ENCODE measurements at places on chromosomes 7 and 10.

GRCh38 chr10:93072713-93073538, 767 bp upstream of the CYP26A1 start:
- DNase-seq = no peak

DNA sequence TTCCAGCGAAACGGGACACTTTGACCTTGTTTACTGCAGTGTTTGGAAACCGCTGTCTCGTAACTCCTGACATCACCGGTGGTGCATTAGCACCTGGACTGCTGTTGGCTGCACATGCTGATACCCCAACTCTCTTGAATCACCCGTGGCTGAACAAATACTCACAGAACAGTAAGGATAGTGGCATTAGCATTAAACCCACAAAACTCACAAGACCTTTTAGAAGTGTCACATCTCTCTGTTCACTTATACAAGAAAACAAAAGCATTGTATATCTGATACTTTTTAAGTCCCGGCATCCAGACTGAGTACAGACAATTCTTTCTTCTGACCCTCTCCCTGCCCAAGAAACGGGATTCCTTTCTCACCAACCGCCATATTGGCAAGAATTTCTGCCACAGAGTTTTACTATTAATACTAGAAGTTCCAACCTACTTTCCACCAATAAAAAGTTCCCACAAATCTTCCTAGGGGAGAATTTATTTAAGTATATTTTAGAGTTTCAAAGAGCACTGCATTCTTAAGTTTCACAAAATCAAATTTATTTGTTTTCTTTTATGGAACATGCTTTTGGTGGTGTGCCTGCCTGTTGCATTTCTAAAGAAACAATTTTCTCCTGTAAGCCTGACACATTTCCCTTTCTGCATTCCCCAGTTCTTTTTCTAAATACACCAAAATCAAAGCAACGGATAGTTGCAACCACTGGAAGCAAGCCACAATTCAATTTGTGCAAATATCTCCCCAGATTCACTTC, 208.4 kb upstream of the KLF14 start:
- no peak for DNase-seq

DNA sequence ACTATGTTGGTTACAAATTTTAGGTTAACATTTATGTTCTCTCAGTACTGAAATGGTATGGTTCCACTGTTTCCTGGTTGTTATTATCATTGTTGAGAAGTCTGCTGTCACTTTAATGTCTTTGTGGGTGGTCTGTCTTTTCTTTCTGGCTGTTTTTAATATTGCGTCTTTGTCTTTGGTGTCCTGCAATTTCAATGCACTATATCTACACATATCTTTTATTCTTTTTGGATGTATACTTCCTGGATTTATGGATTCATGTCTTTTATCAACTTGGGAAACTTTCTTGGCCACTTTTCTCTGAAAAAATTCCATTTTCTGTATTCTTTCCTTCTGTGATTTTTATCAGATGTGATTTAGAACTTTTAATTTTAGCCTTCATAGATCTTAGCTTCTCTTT, 250.2 kb downstream of the BUB3 start:
- no peak for DNase-seq

DNA sequence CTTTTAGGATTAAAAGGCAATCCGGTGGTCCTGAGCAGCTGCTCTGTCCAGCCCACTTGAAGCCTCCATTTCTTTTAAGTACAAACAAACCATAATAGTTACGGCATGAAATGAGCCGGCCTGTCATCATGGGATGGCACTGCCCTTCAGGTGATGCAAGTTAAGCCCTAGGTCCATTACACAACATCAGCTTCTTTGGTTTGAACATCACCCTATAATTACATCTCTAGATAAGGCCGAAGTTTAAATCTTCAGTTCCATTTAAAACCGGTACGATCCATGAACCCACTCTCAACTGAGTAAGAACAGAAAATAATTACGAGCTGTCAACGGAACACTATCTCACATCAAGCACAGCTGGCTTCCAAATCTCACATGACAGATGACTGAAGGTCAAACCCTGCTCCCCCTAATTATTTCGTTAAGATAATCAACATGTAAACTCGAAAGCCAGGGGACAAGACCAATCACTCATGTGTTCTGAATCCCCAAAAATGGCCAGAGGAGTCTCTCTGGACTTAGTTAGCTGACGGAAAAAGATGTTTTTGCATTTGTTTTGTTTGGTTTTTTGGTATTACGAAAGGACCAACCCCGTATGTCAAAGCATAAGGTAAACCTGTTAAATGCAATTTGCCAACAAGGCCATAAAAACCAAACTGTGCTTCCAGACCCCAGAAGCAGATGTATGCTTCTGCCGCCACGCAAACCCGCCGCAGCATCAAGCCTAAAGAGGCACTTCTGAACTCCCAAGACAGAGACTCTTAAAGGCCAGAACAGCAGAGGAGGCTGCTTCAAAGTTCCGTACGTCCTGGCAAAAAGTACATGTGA, 10.8 kb downstream of the GNA12 start:
- no peak for DNase-seq

GRCh38 chr7:13778967-13779366, 210.5 kb downstream of the ETV1 start:
- DNase-seq = no peak

DNA sequence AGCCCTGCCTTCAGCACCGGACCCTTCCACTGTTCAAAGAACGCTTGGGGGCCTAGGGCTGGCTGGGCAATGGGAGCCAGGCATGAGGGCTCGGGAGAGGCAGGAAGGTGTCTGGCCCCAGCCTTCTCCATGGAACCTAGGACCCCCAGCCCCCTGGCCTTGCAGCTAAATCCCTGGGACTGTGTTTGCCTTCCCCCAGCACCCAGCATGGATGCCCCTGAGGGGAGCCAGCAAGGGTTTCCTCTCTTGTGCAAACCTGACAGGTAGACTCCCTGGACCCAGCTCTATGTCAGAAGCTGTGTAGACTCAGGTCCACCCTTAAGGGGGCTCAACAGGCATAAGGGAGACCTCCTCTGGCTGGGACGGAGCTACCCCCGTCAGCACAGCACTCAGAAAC, 288.0 kb downstream of the GRID1 start:
- DNase-seq = no peak

- DNase-seq = no peak
Measured at GRCh38 chr10:105674448-105674847, 1033.4 kb downstream of the SORCS3 start.

- no peak for DNase-seq
Measured at GRCh38 chr7:20661884-20662283, 46.4 kb downstream of the ABCB5 start.

GRCh38 chr10:22690614-22691431, 23.6 kb downstream of the PIP4K2A start:
- DNase-seq = no peak

GRCh38 chr10:133528296-133528844, 1.2 kb downstream of the CYP2E1 start:
- no peak for DNase-seq

GRCh38 chr7:74164985-74165456, 9.1 kb upstream of the EIF4H start:
- DNase-seq = no peak

GRCh38 chr10:5873515-5873995, 16.1 kb downstream of the ANKRD16 start:
- peak; percentile 58 for DNase-seq

- no peak for DNase-seq
Measured at GRCh38 chr10:42630537-42631134, 7.7 kb downstream of the ZNF33B start.

DNA sequence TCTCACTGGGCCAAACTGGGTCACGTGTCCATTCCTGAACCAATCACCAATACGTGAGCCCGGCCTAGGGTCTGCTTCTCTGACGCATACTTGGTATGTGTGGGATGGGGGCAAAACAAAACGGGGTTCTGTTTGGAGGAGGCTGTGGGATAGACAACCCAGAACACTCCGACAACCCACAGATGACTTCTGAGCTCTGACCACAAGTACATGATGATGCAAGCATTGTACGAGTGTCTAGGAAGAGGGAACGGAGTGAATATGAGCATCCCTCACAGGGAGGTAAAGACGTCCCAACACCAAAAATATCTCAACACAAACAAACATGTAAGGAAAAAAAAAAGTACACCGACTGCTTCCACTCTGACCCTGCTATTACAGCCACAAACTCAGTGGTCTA, 5.6 kb downstream of the DAGLB start:
- DNase-seq = no peak

DNA sequence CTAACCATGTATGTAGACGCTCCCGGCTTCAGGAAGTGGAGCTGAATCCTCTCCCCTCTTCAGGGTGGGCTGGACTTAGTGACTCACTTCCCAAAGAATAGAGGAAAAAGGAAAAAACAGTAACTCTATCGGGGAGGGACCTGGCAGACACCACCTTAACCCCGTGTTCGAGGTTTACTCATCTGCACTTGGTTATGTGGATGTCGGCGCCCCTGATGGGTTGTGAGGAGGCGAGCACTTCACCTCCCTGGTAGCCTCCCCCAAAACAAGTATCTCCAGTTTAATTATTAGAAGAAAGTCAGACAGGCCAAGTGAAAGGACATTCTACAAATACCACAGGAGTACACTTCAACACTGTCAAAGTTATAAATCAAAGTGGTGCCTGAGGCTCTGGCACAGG, 559.7 kb downstream of the TCERG1L start:
- DNase-seq = no peak

- no peak for DNase-seq
Measured at GRCh38 chr10:10828623-10829022, 189.0 kb upstream of the CELF2 start.

- no peak for DNase-seq
Measured at GRCh38 chr10:3805791-3806461, 20.9 kb upstream of the KLF6 start.

GRCh38 chr7:27141923-27142579, 1.4 kb downstream of the HOXA5 start:
- no peak for DNase-seq

- DNase-seq = no peak
Measured at GRCh38 chr7:347644-348479, 57.9 kb downstream of the FOXL3 start.

DNA sequence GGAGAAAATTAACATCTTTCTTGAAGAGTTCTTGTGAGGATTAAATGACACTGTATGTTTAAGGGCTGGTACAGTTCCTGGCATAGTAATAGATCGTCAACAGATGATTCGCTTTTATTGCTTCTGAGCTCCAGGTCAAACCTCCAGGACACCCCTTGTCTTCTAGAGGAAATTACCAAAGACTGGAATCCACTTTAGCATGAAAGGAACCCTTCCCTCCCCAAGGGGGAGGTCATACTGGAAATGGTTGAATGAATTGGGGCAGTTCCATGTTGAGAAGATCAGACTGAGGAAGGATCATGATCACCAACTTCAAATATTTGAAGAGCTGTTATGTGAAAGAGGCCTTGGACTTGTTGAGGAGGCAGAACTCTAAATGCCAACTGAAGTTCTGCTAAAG, 8.9 kb downstream of the NFE2L3 start:
- DNase-seq = no peak
